ENCODE measurements at places on chromosomes 5 and 9. TPM values are rescaled to one million over a fixed set of nuclear protein-coding genes. Genes with fewer than 3 reads are reported as not detected.

SCGB3A1 gene
- 2.0 TPM for polyA plus RNA-seq

CCL27 gene
- not detected for polyA plus RNA-seq

PCDHGA4 gene
- 1.3 TPM for polyA plus RNA-seq

TUT7 gene
- polyA plus RNA-seq: 7.1 TPM

RECK gene
- 19.9 TPM for polyA plus RNA-seq

STPG3 gene
- not detected for polyA plus RNA-seq

UGCG gene
- 7.9 TPM for polyA plus RNA-seq

PPP1R26 gene
- polyA plus RNA-seq: 10.3 TPM

SHOC1 gene
- polyA plus RNA-seq: not detected

DAB2 gene
- 21.9 TPM for polyA plus RNA-seq

NR6A1 gene
- polyA plus RNA-seq: 0.26 TPM

FRMD3 gene
- polyA plus RNA-seq: 1.8 TPM

ORM2 gene
- polyA plus RNA-seq: not detected

IFNK gene
- polyA plus RNA-seq: not detected

FGF1 gene
- 44.2 TPM for polyA plus RNA-seq

SPDL1 gene
- 3.9 TPM for polyA plus RNA-seq

Measured in aorta (tissue), 5 donors.